Prostate gland (tissue), 2 donors: ENCODE measurements at places on chromosomes 16 and 17. TPM values are rescaled to one million over a fixed set of nuclear protein-coding genes. Genes with fewer than 3 reads are reported as not detected.

Gene UTP18
- 43.5 TPM for total RNA-seq

Gene SLC16A6
- 0.41 TPM for total RNA-seq

DNA sequence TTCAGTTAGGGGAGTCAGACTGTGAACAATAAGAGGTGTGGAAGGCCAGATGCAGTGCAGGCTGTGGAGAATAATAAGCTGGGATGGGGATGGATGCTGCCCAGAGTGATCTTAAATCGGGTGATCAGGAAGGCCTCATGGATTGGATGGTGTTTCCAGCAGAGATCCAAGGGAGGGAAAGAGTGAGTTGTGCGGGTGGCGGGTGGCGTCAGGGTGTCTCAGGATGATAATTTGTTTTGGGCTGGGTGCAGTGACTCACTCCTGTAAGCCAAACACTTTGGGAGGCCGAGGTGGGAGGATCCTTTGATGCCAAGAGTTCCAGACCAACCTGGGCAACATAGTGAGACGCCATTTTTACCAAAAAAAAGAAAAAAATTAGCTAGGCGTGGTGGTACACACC lies 7.9 kb downstream of the CLUAP1 start:
- H3K27ac ChIP-seq, result no peak overlapping the region
- H3K4me3 ChIP-seq, result no peak overlapping the region
- H3K36me3 ChIP-seq, result peaks cover 21% of the 10 kb centered on the region
- no peak for DNase-seq

DNA sequence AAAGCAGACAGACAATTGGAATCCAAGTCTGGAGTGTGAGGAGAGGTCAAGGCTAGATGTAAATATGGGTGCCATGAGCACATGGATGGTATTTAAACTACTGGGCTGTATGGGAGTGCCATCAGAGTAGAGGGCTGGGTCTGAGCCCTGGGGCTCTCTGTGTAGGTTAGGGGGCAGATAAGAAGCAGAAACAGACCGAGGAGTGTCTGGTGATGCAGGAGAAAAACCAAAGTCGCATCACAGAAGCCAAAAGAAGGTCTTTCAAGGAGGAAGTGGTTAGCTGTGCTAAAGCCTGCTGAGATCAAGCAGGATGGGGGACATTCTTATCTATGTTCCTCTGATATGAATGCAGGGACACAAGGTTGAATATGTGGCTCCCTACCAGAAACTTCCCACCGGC lies 1.9 kb downstream of the TSEN54 start:
- no peak overlapping the region for H3K4me3 ChIP-seq
- H3K27ac ChIP-seq, result no peak overlapping the region
- peaks cover 7% of the 10 kb centered on the region for H3K4me1 ChIP-seq
- no peak for DNase-seq
- H3K36me3 ChIP-seq, result no peaks in the 10 kb centered on the region

GRCh38 chr17:21689604-21690003 lies 2.7 kb upstream of the KCNJ18 start:
- no peaks in the 10 kb centered on the region for H3K36me3 ChIP-seq
- H3K4me3 ChIP-seq, result no peak overlapping the region
- H3K27me3 ChIP-seq, result no peaks in the 10 kb centered on the region
- no peak overlapping the region for H3K27ac ChIP-seq
